ENCODE measurements at places on chromosomes 13 and 19.

DNA sequence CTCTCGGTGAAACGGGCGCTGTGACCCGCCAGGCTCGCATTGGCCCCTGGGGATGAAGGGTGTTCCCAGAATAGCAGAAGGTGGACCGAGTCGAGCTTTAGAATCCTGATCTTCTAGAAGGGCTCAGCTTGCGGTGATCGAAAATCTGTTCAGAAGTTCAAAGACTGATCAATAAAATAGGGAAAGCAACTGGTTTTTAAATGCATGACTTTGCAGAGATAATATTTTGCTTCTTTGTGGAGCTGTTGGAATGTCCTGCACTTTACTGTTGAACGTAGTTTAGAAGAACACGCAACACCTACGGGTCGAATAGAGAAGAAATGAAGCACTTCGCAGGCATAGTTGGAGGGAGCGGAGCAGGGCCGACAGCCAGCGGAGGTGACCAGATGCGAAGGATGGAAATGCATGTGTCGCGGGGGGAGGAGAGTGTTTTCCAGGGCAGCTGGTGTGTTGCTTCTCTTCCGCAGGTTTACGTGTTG, 766 bp downstream of the CEBPG start:
- no peak for DNase-seq

DNA sequence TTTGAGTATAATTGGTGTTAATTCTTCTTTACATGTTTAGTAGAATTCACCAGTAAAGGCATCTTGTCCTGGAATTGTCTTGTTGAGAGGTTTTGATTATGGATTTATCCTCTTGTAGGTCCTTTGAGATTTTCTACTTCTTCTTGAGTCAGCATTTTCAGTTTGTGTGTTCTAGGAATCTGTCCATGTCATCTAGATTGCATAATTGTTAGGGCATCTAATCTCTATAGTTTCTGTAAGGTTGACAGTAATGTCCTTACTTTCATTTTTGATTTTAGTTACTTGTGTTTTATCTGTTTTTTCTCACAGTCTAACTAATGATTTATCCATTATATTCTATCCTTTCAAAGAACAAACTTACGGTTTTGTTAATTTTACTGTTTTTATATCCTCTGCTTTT, 492.0 kb downstream of the FGF9 start:
- no peak for DNase-seq

- DNase-seq: no peak
Measured at GRCh38 chr13:110322126-110322827, 15.2 kb downstream of the COL4A2 start.

GRCh38 chr19:46189971-46190888, 39.3 kb upstream of the IGFL1 start:
- DNase-seq: no peak

DNA sequence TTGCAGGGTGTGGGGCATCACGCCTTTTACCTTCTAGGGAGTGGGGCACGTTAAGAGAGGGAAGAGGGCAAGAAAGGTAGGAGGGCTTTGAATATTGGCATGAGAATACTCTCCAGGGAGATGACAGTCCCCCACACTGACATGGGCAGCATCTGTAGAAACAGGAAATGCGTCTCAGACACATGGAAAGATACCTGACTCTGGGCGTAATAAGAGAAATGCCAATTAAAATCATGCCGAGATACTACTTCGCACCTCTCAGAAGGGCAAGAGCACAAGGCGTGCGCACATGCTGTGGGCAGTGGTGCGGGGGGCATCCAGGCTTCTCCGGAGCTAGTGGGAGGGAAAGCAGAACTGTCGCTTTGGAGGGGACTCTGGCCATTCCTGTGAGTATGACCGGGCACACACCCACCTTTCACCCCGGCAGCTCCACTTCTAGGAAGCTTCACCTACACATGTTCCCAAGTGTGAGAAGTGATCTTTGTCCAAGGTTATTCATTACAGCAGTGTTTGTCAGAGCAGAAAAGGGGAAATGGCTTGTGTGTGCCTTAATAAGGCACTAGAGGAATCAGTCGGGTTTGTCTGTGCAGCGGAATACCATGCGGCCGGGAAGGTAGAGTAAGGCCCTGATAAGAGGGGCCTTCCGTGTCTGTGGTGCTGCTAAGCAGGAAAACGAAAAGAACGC, 99.5 kb downstream of the SIPA1L3 start:
- DNase-seq: no peak

DNA sequence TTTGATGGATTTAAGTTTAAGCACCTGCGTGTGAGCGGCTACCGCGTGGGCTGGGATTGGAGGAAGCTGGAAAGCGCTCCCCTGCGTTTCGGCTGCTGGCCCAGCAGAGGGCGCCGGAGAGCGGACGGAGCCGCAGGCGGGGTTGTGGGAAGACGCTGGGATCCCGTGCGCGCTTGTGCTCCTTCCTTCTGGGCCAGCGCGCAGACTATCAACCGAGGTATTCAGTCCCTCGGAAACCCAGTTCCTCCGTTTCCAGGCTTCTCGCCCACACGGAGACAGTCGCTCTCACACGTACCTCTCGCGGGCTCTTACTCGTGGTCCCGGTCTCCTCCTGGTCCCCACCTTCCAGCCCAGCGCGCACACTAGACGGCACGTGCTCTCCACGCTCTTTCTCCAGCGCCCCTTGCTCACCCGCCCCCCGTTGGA, 28.8 kb downstream of the EPN1 start:
- no peak for DNase-seq

GRCh38 chr19:16164222-16164890, 9.0 kb downstream of the CIB3 start:
- no peak for DNase-seq

Data from GOT3 (cell line).